ENCODE measurements at places on chromosomes 12 and 14.
A peak's percentile ranks its signal among the peaks of the same experiment; 100 is the strongest.

DNA sequence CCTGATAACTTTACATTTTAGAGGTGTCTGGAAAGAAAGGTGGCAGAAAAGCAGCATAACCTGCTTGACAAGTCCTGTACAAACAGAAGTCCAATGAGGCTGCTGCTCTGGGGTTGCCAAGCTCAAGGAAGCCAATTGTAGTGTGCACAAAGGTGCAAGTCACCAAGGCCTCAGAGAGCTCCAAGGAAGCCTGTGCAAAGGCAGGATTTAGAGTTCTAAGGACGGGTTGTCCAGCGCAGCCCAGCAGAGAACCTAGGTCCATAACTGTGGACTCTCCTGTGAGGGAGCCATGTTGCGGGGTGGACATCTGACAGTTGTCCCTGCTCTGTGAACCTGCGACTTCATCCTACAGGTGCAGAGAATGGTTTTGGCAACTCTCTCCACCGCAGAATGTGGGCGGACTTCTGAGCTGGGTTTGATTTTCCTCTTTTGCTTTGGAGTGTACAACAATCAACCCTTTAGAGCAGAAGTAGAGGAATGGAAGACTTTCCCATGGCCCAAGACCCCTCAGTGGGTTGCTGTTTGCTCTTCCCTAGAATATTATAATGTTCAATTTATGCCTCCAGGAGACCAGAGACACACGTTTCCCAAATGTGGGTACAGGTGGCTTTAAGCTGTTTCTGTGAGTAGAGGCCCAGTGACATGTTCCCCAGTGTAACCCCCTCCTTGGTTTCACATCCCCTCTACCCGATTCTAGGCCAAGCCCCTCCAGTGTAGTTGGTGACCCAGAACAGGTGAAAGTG is 81.0 kb downstream of the ETV6 start:
- DNase-seq: no peak

GRCh38 chr14:22178333-22178839 is 410.6 kb downstream of the DAD1 start:
- no peak for DNase-seq

GRCh38 chr12:121803861-121804416 is at the start of gene SETD1B:
Gene SETD1B, plus strand, starts transcription at chr12:121804009. Its CDS starts 729 bp downstream, at chr12:121804738.
- DNase-seq: no peak

- peak; percentile 66 for DNase-seq
These were observed 190.8 kb upstream of the PRMT8 start for GRCh38 chr12:3299929-3300832.

DNA sequence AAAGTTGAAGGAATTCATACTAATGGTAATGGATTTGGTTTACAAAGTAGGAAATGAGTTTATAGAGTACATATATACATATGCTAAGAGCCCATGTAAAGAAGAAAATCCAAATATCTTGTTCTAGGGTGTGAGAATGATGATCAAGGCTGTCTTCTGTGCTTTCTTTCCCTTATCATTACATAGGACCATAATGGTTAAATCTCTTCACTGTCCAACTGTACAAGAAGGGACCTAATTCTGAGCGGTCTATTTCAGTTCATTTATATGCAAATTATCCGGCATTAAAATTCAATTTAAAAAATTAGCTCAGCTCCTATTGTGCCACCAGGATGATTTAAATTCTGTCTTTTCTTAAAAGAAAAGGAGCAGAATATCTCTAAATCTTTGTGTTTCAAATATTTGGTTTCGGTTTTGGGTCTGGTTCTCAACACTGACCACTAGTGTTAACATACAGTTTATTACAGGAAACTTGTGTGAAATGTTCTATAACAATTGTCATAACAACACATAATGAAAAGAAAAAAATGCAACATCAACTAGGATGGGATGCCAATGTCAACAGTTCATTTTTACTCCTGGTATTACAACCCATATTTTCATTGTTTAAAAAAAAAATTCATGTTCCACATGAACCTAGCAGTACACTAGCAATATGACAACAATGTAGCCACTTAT is 16.8 kb downstream of the OR4K1 start:
- DNase-seq: no peak

- DNase-seq: no peak
These were observed 8.0 kb upstream of the RASSF8 start for GRCh38 chr12:25950329-25951115.

GRCh38 chr14:91985521-91986255 is 38.2 kb upstream of the FBLN5 start:
- DNase-seq: no peak

DNA sequence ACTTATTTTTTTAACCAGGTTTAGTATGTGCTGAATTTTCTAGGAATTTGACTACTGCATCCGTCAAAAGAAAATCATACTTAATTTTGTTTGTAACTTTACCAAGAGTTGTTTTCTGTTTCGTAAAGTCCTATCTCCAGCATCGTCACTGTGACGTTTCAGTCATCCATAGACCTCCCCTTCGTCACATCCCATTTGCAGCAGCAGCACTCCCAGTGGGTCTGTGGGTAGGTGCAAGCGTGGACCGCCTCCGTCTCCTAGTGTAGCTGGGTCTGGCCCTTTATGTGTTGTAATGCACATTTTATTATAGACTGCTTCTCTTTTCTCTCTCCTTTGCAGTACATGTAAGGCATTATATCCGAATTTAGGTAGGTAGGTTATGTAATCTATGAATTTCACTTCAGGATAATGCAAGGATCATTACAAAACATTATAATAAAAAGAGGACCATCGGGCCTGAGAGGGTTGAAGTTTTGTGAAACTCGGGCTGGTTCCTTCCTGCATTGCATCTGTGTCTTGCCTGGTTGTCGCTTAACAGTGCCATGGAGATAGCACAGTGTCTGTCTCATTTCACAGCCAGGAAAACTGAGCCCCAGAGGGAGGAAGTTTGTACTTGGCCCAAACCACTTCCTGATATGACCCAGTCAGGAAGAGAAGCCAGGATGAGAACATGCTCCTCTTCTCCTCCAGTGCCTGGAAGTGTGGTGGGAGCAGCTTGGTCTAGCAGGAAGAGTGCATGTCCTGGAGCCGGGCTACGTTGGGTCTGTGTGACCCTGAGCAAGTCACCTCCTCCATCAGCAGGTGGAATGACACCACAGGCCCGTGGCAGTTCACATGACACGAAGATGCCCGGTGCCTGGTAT is 41.3 kb downstream of the EVL start:
- no peak for DNase-seq

DNA sequence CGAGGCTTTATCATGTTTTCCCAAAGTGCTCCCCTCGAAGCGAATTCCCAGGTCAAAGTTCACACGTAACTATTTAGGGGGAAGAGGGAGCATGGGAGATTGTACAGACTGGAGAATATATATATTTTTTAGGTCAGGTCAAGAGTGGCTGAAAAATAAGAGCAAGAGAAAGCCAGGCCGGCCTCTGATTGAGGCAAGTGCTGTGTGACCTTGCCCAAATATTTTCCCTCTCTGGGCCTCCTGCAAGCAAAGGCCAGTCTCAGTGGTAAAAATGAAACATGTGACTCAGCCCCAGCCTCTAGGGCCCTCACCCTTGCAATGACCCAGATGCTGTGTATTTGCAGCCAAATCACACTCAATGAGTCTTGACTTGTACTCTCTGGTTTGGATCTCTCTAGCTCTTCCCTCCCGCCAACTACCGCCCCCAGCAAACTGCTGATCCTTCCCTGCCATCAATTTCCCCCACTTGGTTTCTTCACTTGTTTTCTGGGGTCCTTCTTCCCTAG is 34.1 kb downstream of the SMUG1 start:
- no peak for DNase-seq

DNA sequence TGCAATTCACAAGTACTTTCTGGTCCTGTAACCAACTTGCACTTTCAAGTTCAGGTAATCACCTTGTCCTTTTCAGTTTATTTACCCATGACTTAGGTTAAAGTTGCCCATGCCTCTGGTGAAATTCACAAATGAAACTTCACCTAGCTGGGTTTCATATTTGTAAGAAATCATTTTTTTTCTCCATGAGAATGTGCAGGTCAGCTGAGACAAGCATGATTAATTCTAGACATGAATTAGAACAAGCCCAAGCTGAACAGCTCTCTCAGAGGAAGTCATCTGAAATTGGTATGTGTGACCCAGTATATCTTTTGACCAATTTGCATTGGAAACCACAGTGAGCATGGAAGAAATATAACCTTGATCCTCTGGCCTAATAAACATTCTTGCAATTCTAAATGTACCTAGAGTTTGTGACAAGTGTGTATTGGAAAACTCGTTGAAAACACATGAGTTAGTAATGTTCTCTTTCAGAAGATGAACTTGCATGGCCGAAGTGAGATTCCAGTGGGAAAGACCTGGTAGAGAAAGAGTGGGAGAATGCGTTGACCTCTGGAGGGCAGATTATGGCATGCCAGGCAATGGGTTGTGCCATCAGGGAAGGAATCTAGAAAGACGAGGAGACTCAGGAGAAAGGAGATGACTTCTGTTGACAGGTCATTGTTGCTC is 486.5 kb downstream of the ZFP36L1 start:
- no peak for DNase-seq

- DNase-seq: no peak
These were observed 12.5 kb upstream of the CRADD start for GRCh38 chr12:93664573-93665138.

- DNase-seq: no peak
These were observed 64.9 kb downstream of the ARID2 start for GRCh38 chr12:45794422-45794821.

- DNase-seq: no peak
These were observed 67.9 kb downstream of the FAR2 start for GRCh38 chr12:29216797-29217575.

GRCh38 chr12:96265400-96265799 is 71.2 kb downstream of the ELK3 start:
- no peak for DNase-seq

GRCh38 chr12:29499235-29499634 is 1.7 kb upstream of the OVCH1 start:
- DNase-seq: no peak

GRCh38 chr12:69115951-69116350 is 123.4 kb upstream of the CPSF6 start:
- no peak for DNase-seq

- no peak for DNase-seq
These were observed 1026.9 kb downstream of the BCL11B start for GRCh38 chr14:98244966-98245569.

DNA sequence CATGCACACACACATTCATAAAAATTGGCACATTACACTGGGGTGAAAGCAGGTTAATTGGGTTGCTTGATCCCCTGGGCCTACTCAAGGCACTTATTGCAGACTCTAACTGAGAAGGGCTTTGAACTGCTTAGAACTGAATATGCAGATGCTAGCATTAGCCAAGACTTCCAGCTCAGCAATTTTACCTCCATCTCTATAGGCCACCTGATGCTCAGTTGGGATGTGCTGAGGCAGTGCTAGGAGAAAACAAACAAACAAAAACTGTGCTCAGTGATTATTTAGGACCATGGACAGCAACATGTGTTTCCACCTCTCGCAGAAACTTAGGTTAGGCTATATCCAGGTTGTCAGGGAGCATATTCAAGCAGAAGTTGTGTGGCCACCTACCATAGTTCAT is 124.8 kb upstream of the WSCD2 start:
- DNase-seq: no peak

- no peak for DNase-seq
These were observed 373.3 kb downstream of the TMEM132D start for GRCh38 chr12:129530517-129530916.

DNA sequence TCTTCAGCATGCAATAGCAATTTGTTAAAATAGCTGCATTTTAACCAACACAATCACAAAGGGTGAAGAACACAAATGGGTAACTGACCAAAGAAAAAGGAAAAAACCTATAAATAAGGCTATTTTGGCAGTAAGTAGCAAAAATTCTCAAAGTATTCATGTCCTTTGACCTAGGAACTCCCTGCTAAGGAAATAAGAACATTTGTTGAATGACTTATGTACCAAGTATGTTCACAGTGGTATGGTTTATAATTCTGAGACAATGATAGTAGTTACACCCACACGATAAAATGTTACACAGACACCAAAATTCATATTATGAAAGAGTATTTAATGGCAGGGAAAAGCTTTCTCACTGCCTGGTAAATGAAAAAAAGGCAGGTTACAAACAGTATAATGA is 16.9 kb downstream of the CCDC88C start:
- no peak for DNase-seq

DNA sequence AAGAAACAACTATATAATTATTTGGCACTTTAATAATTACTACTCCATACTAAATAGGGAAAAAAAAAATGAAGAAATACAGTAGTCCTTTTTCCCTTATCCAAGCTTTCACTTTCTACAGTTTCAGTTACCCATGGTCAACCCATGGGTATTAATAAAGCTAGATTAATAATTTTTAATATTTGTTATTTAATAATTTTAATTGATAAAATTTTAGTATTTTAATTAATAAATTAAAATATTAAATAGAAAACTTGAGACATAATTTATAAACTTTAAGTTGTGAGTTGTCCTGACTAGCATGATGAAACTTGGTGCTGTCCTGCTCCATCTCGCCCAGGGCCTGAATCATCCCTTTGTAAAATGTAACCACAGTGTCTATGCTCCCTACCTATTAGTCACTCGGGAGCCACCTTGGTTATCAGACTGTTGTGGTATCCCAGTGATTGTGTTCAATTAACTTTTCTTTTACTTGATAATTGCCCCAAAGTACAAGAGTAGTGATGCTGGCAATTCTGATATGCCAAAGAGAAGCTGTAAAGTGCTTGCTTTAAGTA is 71.8 kb downstream of the PAWR start:
- no peak for DNase-seq

- peak; percentile 60 for DNase-seq
These were observed 166.1 kb upstream of the CCND2 start for GRCh38 chr12:4107436-4107878.

- DNase-seq: no peak
These were observed 85.6 kb upstream of the DIO3 start for GRCh38 chr14:101475456-101476257.

- DNase-seq: no peak
These were observed 22.7 kb upstream of the TEX22 start for GRCh38 chr14:105375635-105376057.

- no peak for DNase-seq
These were observed 270.5 kb downstream of the C12orf75 start for GRCh38 chr12:105600911-105601545.

GRCh38 chr12:104304261-104305009 is 896 bp downstream of the EID3 start:
- no peak for DNase-seq

DNA sequence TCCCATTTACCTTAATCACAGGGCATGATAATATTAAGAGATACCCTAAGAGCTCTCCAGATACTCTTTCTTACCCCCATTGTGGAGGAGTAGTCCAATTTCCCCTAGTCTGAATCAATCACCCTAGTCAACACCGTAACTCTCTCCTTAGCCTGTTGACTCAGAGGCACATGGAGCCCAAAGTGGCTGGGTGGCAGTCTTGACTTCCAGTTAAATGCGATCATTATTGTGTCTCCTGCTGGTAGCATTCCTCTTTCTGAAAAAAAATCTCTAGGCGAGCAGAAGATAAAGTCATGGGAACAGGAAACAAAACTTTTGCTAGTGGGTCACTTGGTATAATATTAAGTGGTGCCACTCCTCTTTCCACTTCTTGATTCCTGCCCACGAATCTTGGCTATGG is 46.4 kb downstream of the EMP1 start:
- no peak for DNase-seq

GRCh38 chr14:22541721-22542120 is 47.3 kb downstream of the DAD1 start:
- DNase-seq: no peak

All from GM18507 (cell line).